ENCODE measurements at places on chromosomes 12 and 14.

DNA sequence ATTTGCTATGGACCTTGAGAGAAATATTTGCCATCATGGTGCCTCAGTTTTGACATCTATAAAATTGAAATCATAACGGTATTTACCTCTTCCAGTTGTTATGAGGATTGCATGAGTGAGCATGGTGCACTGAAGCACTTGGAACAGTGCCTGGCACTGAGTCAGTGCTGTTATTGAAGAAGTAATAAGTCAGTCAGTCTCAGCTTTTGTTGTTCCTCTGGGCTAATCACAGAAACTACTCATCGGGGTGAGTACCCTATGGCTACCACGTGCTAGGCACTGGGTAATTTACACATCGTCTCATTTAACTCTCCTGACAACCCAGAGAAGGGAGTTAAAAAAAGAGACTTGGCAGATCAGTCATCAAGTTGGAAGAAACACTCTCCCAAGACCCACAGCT lies 159.5 kb upstream of the NRXN3 start:
- DNase-seq: no peak

GRCh38 chr12:64992641-64993040 lies 128.5 kb downstream of the WIF1 start:
- DNase-seq: no peak

GRCh38 chr12:119274636-119275065 lies 59.9 kb upstream of the CCDC60 start:
- no peak for DNase-seq

DNA sequence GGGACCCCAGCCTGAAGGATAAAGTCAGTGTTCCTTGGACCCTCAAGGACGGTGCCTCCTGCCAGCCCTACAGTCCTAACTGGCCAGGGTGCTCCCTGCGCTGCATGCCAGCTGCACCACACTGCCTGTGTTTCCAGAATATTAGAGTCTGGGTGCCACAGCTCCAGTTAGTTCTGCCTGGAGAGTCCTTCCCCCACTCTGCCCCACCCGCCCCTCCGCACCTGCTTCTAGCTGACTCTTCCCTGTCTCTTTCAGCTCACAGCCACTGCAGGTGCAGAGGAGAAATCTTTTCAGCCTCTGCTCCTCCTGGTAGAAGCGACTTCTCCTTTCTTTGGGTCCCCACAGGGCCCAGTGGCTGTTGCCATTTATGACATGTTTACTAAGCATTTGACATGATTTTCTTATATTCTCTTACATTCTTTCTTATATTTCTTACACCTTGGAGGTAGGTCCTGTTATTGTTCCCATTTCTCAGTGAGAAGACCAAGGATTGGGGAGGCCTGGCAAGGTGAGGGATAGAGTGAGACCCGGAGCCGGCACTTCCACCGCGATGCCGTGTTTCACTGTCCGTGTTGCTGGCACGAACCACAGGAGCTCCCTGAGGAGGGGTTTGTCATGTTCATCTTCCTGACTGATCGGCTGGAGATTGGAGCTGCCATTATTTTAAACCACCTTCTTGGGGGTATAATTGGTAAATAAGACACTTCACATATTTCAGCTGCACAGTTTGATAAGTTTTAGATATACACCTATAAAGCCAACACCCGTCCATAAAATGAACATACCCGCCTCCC lies 29.4 kb downstream of the SYNE3 start:
- no peak for DNase-seq

GRCh38 chr12:11862798-11863197 lies 207.9 kb upstream of the BCL2L14 start:
- DNase-seq: no peak

DNA sequence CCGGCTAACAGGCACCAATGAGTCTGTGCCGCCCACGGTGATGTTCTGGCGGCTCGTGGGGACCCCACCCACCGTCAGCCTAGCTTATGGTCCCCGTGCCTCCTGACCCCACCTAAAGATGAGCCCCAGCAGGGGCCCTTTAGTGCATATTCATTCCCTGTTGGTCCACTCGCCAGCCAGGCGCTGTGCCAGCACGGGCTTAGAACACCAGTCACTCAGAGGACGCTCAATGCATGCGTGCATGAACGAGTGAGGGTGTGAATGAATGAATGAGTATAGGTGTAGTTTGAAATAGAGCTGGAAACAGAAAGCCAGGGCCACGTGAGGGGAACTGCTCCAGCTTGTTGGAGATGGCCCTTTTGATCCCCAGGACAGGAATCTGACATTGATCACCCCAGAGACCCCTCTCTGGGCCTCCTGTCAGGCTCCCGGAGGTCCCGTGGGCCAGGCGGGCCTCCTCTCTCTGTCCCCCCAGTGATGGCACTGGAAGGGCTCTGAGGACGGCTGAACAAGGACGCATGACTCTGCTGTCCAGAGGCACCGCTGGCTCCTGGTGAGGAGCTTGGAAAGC lies 193.9 kb upstream of the C14orf180 start:
- no peak for DNase-seq

- DNase-seq: no peak
Measured at GRCh38 chr14:100544506-100545141, 42.6 kb downstream of the BEGAIN start.

DNA sequence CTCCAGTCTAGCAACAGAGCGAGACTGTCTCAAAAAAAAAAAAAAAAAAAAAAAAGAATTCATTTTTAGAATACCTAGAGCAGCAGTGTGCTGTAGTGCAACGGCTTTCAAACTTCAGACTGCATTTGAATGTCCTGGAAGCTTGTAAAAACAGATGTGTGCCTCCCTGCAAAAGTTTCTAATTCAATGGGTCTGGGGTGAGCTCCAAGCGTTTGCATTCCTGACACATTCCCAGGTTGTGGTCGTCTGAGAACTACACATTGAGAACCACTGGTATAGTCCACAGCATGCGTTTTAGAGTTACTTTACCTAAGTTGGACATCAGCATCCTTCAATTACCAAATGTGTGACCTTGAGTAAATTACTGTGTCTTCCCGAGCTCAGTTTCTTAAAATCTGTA lies 816.8 kb downstream of the NRXN3 start:
- no peak for DNase-seq

- DNase-seq: no peak
Measured at GRCh38 chr12:212715-213526, 1.0 kb downstream of the SLC6A12 start.

- no peak for DNase-seq
Measured at GRCh38 chr12:16669756-16670155, 63.8 kb upstream of the LMO3 start.

GRCh38 chr14:69154779-69155178 lies 1.9 kb upstream of the DCAF5 start:
- no peak for DNase-seq

- no peak for DNase-seq
Measured at GRCh38 chr14:58947156-58947555, 241.3 kb upstream of the DAAM1 start.

- no peak for DNase-seq
Measured at GRCh38 chr14:89915114-89915878, 39.2 kb downstream of the EFCAB11 start.

DNA sequence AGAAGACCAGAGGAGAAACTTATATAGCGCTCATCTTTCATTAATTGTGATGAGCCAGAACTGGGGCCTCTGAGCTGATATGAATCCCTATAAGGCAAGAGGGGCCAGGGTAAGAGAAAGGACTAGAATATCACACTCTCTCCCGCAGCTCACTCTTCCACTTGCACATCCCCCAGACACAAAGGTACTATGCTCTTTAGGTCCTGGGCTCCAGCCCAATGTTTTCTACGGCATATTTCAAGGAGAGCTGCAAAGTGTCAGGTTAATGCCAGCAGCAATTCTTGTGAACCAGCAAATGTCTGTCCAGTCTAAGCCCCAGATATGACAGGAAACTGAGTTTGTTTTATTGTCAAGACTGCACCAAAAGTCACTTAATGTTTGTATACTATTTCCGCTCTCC lies 29.4 kb downstream of the PPP2R5E start:
- DNase-seq: no peak

- DNase-seq: no peak
Measured at GRCh38 chr14:84937016-84937415, 592.9 kb upstream of the FLRT2 start.
